ENCODE measurements at places on chromosomes 2 and 18.

DNA sequence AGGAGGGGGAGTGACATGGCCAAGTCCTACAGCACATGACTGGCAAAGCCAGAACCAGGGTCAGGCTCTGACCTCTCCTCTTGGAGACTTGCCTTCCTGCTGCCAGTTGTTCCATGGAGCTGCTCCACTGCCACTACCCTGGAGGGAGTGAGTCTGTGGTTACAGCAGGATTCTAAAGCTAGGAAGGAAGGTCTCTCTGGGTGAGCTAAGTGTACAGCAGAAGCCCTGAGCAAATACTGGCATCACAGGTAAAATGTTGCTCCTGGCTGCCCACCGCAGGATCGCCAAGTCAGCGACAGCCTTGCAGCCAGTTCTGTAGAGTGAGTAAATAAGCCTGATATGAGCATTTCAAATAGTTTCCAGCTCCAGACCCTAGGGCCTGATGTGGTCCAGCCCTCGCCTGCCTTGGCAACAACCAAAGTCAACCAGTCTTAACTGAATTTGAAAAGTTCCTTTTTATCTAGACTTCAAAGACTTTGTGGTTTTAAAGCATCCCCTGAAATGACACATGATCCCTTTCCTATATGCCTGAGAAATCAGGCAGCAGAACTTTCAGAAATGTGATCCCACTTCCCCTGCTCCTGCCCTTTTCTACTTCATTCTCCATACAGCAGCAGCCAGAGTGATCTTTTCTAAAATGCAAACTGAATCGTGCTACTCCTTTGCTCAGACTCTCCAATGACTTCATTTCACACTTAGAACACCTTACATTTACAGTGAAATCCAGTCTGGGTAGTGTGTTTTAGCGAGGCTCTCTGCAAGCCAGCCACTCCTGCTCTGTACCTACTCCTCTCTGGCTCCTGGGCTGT is 114.3 kb downstream of the MGAT5 start:
- DNase-seq: no peak

DNA sequence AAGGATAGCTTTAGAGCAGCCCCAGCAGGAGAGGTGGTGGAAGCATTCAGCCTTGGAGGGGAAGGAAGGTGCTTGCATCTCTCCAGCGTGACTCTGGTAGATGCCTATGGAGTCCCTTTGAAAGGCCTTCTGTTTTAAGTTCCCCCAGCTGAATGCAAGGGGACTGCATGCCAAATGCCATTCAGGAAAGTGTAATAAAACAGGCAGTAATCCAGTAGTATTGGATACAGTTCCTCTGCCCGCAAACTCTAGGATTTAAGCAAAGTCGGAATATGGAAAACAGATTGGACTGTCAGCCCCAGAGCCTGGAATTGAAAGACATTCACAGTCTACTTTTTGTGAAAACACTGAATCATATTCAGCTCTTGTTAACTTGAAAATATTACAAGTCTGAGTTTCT is 125.2 kb upstream of the GAREM1 start:
- DNase-seq: no peak

- no peak for DNase-seq
Measured at GRCh38 chr2:216540920-216541319, 42.3 kb downstream of the RPL37A start.

DNA sequence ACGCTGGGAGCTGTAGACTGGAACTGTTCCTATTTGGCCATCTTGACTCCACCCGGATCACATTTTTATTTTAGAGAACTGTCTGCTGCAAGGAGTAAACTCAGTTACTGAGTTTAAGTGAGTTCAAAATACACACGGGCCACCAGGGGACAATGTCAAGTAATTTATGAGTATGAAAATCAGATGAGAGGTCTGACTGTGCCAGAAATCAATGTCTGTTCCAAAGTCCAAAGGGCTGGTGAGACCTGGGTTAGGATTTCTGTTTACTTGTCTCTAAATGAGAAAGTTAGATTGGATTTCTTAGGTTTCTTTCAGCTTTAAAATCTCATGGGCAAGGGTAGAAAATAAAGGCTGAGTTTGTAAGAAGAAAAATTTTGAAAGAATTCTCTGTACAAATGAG is 465.8 kb upstream of the MEIS1 start:
- DNase-seq: no peak

- DNase-seq: no peak
Measured at GRCh38 chr2:229003256-229003655, 267.8 kb downstream of the PID1 start.

GRCh38 chr2:71001981-71002570 is 7.4 kb upstream of the TEX261 start:
- DNase-seq: no peak

DNA sequence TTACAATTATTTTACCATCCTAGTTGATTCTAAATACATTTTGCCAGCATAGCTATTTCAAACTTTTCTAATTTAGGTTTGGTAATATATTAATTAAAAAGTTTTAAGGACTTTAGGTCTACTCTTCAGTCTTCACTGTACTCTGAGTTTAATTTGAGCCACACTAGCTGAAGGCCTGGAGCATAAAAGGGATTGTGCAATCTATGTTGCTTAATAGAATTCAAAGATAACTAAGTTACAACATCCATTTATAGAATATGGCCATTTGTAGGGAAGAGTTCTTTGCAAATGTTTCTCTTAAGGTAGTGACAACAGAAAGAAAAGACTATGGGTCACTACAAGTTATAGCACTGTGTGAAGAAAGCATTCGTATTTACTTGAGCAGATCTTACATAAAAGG is 702.2 kb upstream of the NRXN1 start:
- no peak for DNase-seq

- DNase-seq: no peak
Measured at GRCh38 chr2:1488851-1489250, 75.6 kb downstream of the TPO start.
